Stimulated activated CD8-positive, alpha-beta memory T cell treated with anti-CD3 and anti-CD28 coated beads, Interleukin-4, amount 100 ng/mL, for 48 hours (primary cell): ENCODE measurements at places on chromosomes 5 and 9.

- no peak for DNase-seq
These were observed 29.7 kb upstream of the C9orf72 start for GRCh38 chr9:27602954-27603353.

- DNase-seq: no peak
These were observed 509.2 kb upstream of the CHD1 start for GRCh38 chr5:99437986-99438385.

GRCh38 chr9:95465115-95465514, 51.7 kb downstream of the PTCH1 start:
- DNase-seq: no peak

DNA sequence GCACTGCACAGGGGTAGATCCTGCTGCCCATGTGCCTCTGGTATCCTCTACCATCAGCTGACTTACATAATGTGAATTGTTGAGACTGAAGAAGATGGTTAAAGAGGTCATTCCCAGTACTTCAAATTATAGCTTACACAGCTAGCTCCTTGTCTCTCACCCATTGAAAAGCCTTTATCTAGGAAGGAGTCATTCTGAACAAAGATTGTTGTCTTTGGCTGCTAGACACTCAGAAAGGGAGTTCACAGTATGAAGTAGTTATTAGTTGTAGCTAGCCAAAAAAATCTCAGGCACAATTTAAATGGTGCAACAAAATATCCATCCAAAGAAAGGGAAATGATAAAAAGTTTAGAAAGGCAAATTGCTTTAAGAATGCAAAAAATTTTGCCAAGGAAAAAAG, 102.0 kb upstream of the NREP start:
- DNase-seq: no peak

DNA sequence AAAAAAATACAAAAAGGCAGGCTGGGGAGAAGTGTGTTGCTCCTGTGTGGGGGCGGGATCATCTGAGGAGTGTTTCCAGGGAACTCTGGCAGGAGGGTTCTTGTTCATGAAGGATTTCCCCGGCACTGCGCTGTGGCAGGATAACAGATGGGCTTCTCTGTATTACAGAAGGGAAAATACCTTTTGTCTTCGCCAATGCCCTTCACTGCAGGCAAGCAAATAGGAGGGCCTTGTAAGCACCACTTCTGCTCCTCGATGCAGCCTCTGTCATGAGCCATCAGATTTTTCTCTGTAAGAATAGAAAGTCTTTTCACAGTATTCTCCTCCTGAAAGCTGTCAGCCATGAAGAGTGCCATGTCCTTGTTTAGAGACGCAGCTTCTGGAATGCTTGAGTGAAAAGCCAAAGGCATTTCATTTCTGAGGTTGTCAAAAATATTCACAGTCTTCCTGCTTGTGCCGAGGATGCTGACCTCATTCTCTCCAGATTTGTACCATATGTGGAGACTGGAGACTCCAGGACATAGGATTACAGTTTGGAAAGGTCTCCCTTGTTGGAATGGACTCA, 294.0 kb downstream of the YTHDC2 start:
- no peak for DNase-seq

- DNase-seq: no peak
These were observed 218.1 kb upstream of the NREP start for GRCh38 chr5:111975133-111975532.

DNA sequence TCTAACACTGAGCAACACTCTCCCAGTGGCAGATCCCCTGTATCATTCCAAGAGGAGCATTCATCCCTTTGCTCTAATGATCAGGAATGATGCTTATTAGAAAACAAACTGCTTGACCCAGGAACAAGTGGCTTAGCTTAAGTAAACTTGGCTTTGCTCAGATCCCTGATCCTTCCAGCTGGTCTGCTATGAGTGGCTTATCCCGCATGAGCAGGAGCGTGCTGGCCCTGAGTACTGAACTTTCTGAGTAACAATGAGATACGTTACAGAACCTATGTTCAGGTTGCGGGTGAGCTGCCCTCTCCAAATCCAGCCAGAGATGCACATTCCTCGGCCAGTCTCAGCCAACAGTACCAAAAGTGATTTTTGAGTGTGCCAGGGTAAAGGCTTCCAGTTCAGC, 29.7 kb downstream of the GABRP start:
- no peak for DNase-seq

DNA sequence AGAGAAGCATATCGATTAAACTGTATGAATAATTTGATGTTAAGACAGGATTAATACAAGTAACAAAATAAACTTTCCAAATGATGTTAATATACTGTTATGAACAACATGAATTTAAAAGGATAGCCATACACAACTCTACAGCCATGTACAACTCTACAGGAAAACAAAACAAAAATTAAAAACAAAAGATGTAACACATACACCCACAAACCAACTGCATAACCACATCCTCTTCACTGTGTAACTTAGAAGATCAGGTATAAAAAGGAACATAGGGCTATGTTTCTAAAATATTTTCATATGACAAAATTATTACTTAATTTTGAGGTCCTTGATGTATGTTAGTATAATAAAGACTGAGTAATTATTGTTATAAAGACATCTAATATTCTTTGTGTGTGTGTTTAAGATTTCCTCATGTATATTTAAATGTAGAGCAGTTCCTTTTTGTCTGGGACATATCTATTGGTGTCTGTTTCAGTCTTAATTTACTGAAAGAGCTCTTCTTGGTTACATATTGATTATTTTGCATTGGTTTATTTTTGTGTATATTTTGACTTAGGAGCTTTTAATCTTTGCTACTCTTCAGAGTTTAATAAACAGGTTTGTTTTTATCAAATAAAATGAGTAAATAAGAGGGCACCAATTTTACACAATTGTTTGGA, 966.8 kb upstream of the CTNND2 start:
- DNase-seq: no peak

- DNase-seq: no peak
These were observed 831 bp upstream of the SHROOM1 start for GRCh38 chr5:132831095-132831860.

- DNase-seq: no peak
These were observed 81.8 kb downstream of the TMEM252 start for GRCh38 chr9:68458918-68459317.

DNA sequence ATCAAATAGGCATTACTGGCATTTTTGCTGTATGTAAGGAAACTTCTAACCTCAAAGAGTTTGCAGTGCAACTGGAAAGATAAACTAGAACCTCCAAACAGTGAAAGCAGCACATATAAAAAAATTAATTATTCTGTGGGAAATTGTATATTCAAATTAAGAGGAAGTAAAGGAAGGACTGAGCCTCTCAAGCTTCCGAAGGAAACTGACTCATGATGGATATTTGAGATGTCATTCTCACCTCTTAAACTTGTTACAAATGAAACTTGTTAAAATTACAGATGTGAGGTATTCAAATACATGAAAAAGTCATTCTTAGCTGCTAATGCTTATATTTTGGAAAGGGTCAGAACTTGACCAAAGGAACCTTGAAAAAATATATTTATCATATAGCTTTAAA, 538.7 kb downstream of the PDE4D start:
- no peak for DNase-seq

DNA sequence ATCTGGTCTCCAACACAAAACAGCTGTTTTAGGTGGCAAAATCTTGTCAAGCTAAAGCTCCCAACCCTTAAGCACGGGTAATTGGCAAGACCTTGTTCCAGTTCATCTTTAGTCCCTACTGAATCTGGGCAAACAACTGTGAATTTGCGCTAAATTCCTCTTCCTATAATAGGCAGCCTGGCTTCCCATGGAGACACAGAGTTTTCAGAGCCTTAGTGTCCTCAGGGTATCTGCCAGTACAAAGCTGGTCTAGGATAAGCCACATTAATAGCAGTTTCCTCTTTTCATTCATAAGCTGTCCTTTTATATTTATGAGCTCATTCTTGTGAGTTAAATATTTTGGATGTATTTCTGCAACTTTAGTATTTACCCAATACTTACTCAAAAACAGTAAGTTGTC, 59.5 kb downstream of the FGF10 start:
- no peak for DNase-seq

GRCh38 chr5:53219174-53219573, 109.6 kb upstream of the MOCS2 start:
- no peak for DNase-seq

GRCh38 chr5:159504106-159504856, 174.0 kb upstream of the IL12B start:
- no peak for DNase-seq

DNA sequence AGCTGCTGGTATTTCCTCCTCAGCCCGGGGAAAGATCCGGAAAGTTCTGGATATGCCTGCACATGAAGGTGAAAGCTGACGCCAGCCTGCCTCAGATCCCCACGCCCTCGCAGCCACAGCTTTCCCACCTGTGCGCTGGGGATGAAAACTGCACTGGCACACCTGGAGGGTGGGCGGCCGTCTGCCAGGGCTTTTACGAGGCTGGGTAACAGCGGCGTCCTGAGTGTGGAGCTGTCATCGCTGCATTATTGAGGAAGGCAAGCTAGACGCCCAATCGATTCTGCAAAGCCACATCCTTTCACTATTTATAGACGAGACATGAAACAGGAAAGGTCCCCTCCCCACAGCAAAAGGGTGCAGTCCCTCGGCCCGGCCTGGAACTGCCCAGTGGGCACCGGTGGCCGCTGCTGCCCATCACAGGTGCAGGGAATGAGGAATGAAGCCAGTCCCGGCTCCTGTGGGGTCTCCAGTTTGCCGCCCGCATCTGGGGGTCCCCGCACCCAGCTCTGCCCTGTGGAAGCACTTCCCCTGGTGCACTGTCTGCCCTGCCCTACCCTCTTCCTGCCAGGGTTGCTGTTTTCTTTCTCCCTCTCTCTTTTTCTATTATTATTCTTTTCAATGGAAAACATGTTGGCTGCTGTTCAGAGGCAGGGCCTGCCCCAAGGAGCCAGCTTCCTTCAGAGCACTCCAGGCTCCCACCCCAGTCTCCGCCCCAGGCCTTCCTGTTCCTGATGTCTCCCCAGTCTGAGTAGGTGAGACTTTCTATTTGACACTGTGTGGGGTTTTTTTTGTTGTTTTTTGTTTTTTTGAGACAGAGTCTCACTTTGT, 7.0 kb downstream of the NOTCH1 start:
- DNase-seq: peak; percentile 76

- DNase-seq: no peak
These were observed 306.5 kb downstream of the MAN2A1 start for GRCh38 chr5:109996246-109996645.

GRCh38 chr9:124760719-124761118, 10.4 kb downstream of the NR6A1 start:
- no peak for DNase-seq

DNA sequence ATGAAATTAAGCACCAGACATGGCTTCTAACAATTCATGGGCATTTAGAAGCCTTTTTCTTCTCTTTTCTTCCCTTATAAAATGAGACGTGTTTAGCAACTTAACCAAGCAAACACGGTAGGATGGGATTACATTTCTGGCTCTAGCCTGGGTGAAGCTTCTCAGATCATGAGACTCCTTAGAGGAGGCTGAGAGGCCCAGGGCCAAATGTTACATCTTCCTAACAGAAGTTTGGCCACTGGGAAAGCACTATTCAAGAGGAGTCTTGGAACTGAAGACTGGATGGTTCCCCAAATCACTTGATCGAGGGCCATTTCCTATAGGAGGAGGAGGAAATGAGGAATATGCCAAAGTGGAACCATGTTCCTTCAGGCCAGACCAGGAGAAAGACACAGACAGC, 1.9 kb downstream of the GABRP start:
- no peak for DNase-seq

GRCh38 chr9:137614631-137615386, 4.0 kb upstream of the EHMT1 start:
- DNase-seq: no peak

GRCh38 chr5:68290847-68291246, 75.3 kb downstream of the PIK3R1 start:
- no peak for DNase-seq

- no peak for DNase-seq
These were observed 20.5 kb upstream of the B4GALT1 start for GRCh38 chr9:33187519-33188218.

GRCh38 chr5:154205441-154206117, 15.0 kb downstream of the GALNT10 start:
- no peak for DNase-seq

GRCh38 chr5:81533629-81534405, 139.9 kb upstream of the ACOT12 start:
- no peak for DNase-seq

DNA sequence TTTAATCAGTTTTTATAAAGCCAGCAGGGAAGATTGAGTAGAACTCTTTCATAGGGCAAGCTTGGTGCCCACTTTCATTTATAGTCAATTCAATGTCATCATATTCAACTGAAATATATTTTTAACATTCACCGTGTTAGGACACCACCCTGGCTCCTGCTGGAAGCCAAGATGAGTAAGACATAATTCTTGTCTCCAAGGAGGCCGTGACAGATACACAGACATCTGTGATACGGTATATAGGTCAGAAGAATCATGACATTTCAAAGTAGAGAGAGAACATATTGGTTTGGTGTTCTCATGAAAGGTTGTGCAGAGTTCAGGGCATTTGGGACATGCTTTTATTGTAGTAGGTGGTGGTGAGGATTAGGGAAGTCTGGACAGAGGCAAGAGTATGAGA, 120.1 kb downstream of the CMYA5 start:
- DNase-seq: no peak

DNA sequence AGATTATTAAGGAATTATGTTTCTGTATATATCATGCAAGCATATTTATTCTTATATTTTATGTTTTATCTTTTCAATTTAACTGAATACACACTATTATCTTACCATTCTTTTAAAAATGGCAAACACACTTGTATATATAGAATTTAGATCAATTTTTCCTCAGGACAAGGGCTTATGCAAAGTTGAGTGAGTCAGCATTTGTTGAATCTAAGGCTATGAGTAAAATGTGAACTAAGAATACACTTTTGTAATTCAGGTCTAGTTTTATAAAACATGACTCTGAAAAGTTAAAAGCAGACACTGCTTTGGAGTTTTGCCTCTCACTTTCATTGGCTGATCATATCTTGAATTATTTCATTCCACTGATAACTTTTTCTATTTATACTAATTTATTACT, 127.8 kb downstream of the FOCAD start:
- DNase-seq: no peak

GRCh38 chr5:80376557-80376956, 31.3 kb upstream of the ZFYVE16 start:
- DNase-seq: no peak

GRCh38 chr9:15935661-15936305, 382.9 kb downstream of the CCDC171 start:
- DNase-seq: no peak

- no peak for DNase-seq
These were observed 22.4 kb downstream of the NIPSNAP3B start for GRCh38 chr9:104786293-104786692.
